ENCODE measurements at places on chromosomes 11 and 22.

DNA sequence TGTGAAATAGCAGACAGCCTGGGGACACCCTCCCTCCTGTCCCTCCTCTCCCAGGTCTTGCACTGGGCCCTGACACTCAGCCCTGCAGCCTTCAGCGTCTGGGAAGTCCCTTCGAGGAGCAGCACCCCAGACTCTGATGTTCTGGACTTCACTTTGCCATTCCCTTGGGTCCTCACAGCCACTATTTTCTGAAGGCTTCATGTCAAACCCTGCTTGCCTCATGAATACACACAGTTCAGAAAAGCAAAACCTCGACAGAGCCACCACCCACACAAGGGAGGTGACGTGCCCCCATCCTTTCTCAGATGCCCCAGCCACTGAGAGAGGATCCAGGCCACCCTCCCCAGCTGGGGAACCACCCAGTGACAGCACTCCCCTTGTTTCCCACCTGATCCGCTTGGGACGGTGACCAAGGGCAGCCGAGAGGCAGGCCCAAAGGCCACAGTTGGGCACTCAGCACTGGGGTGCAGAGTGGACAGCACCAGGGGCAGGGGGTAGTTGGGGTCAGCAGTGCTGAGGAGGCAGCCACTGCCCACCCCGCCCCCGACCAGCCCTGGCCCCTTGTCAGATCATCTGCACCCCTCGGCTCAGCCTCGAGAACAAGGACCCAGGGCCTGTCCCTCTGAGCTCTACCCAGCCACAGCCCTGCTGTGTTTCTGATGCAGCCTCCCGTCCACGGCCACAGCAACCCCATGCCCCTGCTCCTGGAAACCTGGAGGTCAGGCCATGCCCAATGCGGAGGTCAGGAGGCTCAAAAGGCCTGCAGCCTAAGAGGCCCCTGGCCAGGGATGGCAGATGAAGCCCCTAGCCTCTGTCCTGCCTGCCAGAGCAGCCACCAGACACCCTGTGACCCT lies 3.1 kb upstream of the TNNT3 start:
- DNase-seq, result no peak

DNA sequence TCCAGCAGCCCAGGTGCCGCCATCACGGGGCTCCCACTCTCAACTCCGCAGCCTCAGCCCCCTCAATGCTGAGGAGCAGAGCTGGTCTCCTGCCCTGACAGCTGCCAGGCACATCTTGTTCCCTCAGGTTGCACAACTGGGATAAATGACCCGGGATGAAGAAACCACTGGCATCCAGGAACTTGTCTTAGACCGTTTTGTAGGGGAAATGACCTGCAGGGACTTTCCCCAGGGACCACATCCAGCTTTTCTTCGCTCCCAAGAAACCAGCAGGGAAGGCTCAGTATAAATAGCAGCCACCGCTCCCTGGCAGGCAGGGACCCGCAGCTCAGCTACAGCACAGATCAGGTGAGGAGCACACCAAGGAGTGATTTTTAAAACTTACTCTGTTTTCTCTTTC lies at the start of gene SAA1:
TSS of gene SAA1 (plus strand) at position 316 of the 400 bp plus-strand sequence. CDS start 624 bp downstream, outside the sequence.
- no peak for DNase-seq

DNA sequence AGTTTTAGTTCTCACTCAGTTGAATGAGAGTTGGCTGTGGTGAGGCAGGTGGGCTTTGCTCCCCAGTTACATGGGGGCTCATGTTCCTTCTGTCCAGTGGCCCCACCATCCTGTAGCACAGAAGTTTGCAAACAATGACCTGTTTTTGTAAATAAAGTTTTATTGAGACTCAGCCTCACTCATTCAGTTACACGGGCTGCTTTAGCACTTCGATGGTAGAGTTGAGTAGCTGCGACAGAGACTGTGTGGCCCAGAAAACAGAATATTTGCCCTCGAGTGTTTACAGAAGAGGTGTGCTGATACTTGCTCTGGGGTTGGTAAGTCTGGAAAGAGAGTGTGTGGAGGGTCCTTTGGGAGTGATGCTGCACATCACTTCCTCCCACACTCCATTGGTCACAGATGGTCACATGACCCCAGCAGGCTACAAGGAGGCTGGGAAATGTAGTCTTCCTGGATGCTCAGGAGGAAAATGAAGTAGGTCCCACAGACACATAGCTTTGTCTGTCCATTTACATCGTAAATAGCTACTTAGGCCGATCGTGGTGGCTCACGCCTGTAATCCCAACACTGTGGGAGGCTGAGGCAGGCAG lies 34.6 kb downstream of the IFT27 start:
- DNase-seq, result peak; percentile 27

GRCh38 chr11:92225568-92226330 lies 1.1 kb downstream of the FAT3 start:
- no peak for DNase-seq

DNA sequence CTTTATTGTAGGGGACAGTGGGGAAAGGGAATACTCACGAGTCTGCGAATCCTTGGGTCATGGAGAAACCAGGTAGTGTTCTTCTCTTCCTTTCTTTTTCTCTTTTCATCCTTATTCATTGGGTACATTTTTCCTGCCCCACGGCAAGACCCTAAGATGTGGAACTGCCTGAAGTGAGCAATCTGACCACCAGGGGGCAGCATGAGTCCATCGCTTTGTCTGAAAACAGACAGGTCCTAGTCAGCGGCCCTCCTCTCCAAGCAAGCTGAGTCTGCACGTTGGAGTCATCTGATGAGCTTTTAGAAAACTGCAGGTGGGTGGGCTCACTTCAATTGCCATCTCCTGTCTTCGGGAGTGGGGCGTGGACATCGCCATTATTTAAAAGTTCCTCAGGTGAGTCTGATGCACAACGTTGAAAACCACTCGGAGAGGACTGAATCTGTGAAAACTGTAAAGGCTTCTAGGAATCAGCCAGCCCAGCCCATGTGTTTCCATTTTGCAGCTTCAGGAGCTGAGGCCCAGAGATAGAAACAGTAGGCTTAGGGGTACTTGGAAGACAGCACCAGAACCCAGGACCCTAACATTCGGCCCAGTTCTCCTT lies 34.0 kb upstream of the FBXO3 start:
- DNase-seq, result peak; percentile 83

DNA sequence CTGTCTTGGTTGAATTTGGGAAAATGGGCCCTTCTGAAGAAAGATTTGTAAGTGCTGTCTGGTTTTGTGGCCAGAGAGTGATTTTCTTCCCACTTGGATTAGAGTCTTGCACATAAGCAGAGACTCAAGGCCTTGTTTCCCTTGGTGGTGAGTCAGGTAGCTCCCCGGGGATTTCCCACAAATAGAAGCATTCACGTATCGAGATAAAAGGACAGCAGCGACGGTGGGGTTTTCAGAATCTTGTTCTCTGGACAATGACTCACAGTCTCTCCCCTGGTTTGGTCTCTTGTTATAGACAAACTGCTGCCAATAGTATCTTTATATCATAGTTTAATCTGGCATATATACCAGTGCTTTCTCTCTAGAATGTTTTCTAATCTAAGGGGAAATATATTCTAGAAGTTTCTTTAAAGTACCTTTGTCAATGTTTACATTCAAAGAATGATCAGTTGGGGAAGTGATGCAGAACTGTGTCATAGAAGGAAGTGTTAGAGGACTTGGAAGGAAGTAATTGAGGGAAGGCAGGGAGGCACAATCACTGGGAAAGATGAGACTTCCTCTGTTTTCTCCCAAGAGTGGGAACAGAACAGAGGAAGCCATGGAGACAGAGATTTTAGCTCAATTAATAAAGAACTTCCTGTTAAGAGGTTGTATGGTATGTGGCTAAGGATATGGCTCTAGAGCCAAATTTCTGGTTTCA lies 18.1 kb downstream of the POLA2 start:
- no peak for DNase-seq

GRCh38 chr11:27025312-27025955 lies 15.2 kb upstream of the BBOX1 start:
- DNase-seq, result no peak

DNA sequence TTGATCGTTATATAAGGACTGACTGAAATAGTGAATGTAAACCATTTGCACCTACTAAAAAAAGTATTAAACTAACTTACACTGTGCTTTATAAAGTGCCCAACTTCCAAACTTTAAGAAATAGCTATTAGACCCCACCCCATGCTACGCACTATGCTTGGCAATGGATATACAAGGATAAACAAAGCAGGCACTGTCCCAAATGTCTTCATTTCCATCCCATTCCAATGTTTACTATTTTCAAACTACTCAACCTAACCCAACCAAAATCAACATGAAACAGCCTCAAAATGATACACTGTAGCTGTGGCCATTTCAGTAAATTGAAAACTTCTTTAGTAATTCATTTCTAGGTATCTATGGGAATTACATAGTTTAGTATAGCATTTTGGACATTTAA lies 12.5 kb downstream of the PHF21A start:
- no peak for DNase-seq

DNA sequence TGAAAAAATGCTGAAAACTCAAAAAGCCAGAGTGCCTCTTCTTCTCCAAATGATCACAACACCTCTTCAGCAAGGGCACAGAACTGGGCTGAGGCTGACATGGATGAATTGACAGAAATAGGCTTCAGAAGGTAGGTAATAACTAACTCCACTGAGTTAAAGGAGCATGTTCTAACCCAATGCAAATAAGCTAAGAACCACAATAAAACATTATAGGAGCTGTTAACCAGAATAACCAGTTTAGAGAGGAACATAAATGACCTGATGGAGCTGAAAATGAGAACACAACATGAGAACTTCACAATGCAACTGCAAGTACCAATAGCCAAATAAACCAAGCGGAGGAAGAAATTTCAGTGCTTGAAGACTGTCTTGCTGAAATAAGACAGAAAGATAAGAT lies 9.2 kb downstream of the OR56B4 start:
- DNase-seq, result no peak

GRCh38 chr11:11816511-11817314 lies 25.1 kb upstream of the USP47 start:
- no peak for DNase-seq

GRCh38 chr11:77131560-77131959 lies 3.5 kb downstream of the MYO7A start:
- no peak for DNase-seq

DNA sequence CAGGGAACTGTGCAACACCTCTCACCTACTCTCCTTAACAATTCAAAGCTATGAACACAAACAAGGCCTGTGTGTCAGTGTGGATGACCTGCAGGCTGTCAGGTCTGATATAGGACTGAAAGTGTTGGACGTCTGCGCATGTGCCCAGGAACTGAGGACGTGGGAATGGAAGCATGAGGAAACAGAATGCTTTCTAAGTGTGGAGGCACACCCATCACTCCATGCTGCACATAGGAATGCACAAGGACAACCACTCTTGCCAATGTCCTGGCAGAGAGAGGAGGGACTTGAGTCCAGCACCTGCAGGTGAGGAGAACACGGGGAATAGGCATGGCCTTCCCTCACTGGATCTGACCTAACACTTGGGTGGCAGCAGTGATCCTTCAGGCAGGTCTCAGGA lies 874.3 kb downstream of the OPCML start:
- DNase-seq, result no peak

GRCh38 chr22:42769574-42770447 lies 49.1 kb upstream of the A4GALT start:
- peak; percentile 41 for DNase-seq

GRCh38 chr11:78190374-78190773 lies 1.7 kb downstream of the USP35 start:
- DNase-seq, result no peak

- DNase-seq, result no peak
Observed at GRCh38 chr11:82405421-82405820, 328.2 kb downstream of the FAM181B start.

- no peak for DNase-seq
Observed at GRCh38 chr11:12005061-12005460, 3.4 kb downstream of the DKK3 start.

DNA sequence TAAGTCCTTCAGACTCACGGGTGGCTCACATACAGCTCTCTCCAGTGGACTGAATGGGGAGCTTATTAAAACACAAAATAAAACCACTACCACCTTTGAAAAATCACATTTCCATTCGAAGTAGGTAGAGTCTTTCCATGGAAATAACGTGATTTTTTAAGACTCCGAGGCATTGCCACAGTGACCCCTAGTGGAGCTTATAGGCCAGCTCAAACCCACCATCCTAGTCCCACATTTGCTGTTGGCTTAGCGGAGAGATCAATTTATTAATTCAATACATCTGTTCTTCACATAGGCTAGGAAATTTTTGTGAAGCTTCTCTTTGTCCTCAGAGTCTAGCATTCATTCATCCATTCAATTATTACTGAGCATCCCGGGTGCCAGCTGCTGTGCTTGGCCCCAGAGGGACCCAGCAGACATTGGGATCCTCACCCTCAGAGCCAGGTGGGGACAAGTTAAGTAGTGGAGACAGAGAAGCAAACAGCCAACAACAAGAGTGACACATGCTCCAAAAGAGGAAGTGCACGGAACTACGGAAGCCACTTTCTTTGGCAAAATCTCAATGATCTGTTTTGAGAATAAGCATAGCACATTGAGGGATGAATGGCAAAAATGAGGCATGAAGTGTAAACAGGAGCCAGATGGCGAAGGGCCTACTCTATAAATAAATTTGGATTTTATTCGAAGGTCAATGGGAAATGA lies 10.2 kb upstream of the P4HA3 start:
- DNase-seq, result peak; percentile 44

GRCh38 chr22:26846645-26847044 lies 189.3 kb downstream of the MIAT start:
- DNase-seq, result no peak

- no peak for DNase-seq
Observed at GRCh38 chr22:49693848-49694247, 133.8 kb downstream of the BRD1 start.

DNA sequence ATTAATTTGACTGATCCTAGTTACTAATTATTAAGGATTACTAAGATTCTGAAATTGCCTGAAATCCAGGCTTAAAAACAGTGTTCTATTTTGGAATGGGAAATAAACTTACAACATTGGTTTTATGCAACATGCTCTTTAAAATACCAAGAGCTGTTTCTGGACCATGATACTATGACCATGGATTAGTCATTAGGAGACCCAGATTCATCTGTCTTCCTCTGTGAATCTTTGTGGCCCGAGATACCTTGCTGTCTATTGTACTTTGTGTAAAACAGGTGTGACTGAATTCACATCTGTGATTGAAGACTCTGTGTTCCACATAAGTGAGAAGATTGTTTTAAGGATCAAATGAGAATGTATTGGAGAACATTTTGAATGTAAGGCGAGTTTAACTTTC lies 98.8 kb downstream of the HSD17B12 start:
- DNase-seq, result no peak

DNA sequence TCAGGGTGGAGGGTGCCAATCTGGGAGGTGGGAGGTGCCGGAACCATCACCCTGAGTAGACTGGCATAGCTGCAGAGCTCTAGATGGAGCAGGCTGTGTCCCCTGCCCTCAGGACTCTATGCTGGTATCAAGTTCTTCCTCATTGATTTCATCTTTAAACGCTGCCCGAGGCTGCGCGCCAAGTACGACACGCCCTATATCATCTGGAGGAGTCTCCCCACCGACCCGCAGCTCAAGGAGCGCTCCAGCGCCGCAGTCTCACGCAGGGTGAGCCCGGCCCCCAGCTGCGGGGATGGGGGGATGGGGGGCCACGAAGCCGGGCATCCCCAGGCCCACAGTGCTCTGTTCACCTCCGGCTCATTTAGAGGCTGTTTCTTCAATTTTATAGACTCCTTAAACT lies 52.5 kb downstream of the GRAMD4 start:
- DNase-seq, result peak; percentile 86

Measured in hematopoietic multipotent progenitor cell treated with erythropoietin and hydrocortisone succinate and interleukin-3 and kit ligand, for 8 days (in vitro differentiated cells).